Left lobe of liver (tissue), 2 donors: ENCODE measurements at places on chromosomes 5 and 9.

DNA sequence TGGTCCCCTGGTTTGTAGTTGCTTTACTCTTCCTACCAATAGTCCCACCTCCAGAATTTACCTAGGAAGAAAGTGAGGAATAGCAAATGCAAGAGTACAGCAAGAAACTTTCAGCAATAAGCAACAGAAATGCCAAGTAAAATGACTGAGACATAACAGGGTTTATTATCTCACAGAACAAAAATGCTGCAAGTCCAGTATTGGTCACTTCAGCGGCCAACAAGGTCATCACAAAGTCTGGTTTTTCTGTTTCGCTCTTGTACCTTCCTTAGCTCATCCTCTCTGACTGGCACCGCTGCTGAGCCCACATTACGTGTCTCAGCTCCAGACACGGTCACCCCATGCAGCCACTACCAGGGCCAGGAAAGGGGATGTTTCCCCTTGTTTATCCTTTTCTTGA is 82.7 kb downstream of the RFK start:
- no peak for DNase-seq

- peak; percentile 30 for DNase-seq
Observed at GRCh38 chr5:173015192-173015591, 31.6 kb downstream of the ATP6V0E1 start.

- DNase-seq = no peak
Observed at GRCh38 chr9:121750715-121751623, 99.5 kb downstream of the DAB2IP start.

DNA sequence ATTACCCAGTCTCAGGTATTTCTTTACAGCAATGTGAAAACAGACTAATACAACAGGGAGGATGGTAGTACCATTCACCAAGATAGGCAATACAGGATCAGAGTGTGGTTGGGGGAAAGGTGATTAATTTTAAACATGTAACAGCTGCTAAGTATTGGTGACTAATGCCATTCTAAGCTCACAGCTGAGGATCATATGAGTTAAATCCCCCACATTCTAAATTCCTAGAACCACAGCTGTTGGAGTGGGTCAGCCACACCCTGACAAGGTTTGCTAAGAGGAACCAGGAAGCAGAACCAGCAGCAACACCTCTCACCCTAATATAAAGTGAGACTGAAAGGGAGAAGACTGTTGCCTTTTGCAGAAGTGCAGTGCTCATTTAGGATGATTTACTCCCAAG is 24.8 kb downstream of the HSPB3 start:
- DNase-seq = no peak

- no peak for DNase-seq
Observed at GRCh38 chr5:10988622-10989021, 227.6 kb upstream of the DAP start.

- no peak for DNase-seq
Observed at GRCh38 chr9:97445119-97445701, 33.3 kb downstream of the TDRD7 start.

DNA sequence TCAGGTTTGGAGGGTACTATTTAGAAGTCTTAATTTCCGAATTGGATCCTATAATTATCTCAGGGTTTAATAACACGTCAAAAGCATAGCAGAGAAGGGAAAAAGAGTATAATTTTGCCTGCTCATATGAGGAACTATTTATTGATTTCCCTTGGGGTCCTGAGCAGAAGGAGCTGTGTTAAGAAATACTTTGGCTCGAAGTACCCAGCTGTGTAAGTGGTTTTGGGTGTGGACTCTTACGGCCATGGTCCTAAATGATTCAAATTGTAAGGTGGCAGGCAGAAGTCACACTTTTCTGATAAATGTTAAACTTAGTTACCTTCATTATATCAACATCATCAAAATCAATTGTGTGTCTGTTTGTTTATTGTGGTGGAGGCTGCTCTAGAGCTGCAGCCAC is 190.4 kb downstream of the MTRR start:
- no peak for DNase-seq

GRCh38 chr9:16515879-16516301 is 354.6 kb downstream of the BNC2 start:
- no peak for DNase-seq

DNA sequence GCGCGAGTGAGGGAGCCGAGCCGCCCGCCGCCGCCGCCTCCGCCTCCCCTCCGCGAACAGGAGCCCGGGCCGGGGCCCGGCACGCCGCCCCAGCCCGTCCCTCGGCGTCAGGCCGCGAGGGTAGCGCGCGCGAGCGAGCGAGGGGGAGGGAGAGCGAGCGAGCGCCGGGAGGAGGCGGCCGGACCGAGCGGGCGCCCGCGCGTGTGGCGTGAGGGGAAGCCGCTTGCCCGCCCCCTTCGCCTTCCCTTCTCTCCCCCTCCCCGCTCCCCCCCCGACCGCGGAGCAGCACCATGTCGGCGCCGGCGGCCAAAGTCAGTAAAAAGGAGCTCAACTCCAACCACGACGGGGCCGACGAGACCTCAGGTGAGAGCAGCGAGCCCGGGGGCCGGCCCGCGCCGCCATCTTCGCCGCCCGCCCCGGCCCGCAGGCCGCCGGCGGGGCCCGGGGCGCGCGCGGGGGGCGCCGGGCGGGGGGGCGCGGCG is 312 bp downstream of the SET start:
- no peak for DNase-seq

DNA sequence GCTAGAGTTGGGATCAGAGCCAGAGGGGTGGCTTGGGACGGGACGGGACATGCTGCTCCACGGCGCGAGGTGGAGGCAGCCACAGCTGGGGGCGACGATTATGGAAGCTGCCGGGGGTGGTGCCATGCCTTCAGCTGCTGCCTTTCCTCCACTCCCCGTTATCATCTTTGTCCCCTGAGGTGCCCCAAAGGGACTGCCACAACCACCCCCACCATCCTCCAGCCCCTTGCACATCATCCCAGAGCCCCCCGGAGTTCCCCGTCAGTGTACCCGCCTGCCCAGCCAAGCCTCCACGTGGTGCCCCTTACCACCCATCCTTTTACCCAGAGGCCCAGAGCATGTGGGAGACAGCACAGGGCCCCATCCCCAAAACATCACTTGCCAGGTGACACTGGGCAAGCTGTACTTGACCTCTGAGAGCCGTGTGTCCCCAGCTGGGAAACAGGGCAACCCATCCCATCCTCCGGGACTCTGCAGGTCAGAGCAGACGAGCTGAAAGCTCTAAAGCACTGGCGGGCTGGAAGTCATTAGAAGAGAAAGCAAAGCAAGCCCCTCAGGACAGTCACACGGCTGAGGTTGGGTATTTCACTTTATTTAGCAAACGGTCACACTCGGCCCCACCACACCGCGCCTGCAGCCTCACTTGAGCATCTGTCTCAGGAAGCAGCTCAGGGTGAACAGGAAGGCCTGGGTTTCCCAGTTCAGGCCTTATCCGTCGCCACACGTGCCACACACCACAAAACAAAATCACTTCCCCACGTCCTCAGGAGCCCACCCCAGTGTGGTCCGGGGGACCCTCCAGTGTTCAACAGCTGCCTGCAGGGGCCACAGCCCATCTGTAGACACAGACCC is 19.5 kb upstream of the MXD3 start:
- DNase-seq = no peak

DNA sequence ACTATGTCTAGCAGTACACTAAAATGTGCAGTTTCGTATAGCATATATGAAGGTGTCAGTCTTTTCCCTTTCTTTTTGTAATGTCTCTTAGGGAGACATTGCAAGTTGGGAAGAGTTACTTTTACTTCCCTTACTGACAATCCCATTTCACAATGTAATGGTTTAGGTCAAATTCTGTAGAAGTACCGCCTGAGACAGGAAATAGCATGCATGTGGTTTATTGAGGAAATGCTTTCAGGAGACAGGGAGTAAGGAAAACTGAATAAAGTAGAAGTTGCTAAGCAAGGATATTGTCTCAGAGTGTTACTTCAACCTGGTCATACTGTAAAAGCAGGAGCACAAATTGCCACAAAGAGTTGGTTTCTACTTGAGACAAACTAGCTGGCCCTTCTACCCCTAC is 32.1 kb upstream of the MSANTD3 start:
- no peak for DNase-seq

DNA sequence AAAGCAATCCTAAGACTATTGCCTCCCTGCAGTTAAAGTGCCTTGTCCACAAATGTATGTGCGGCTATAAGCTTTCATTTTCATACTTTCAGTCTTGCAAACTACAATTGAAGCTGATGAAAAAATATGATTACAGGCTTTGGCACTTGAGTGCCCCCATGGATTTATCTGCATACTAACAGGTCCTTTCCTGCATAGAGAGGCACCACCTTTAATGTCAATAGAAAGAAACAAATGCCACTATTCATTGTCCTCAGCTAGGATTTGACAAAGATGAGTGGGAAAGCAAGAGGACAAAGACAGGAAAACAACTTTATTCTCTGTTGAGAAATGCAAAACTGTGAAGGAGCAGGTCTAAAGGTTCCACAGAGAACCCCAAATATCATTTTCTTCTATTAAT is 125.7 kb upstream of the PTGER4 start:
- DNase-seq = no peak

GRCh38 chr9:115598751-115599150 is 480.8 kb upstream of the TNC start:
- no peak for DNase-seq

- DNase-seq = no peak
Observed at GRCh38 chr5:90131383-90132133, 278.0 kb downstream of the CETN3 start.

DNA sequence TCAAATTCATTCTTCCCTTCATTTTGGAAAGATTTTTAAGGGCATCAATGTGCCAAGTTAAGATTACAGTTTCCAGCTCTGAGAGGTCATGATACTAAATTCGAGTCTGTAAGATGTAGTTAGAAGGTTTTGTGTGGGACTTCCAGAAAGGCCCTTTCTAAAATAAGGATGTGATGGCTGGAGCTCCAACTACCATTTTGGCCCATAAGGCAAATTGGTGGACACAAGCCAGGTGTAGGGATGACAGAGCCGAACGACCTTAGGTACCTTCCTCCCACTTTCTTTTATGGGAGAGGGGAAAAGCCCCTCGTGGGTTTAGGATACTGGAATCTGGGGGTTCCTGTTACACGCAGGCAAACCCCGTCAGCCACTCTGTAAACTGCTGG is 54.3 kb upstream of the PTPDC1 start:
- DNase-seq = no peak

DNA sequence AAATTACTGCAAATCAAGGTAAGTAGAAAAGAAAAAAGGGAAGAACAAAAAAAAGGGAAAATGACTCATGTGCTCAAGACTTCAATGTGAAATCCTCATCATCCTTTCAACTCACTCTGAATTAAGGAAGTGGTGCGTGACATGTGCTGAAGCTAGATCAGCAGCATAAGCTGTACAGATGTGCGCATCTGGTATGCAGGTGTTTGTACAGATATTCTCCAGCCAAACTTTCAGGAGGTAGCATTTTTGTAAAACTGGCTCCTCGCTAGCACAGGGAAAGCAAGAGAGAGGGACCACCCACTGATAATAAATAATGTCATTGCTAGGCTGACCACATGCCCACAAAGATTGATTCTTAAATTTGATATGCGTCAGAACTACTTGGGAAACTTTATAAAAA is 253.9 kb upstream of the RGMB start:
- DNase-seq = no peak

GRCh38 chr9:3735251-3735650 is 209.4 kb upstream of the RFX3 start:
- no peak for DNase-seq

DNA sequence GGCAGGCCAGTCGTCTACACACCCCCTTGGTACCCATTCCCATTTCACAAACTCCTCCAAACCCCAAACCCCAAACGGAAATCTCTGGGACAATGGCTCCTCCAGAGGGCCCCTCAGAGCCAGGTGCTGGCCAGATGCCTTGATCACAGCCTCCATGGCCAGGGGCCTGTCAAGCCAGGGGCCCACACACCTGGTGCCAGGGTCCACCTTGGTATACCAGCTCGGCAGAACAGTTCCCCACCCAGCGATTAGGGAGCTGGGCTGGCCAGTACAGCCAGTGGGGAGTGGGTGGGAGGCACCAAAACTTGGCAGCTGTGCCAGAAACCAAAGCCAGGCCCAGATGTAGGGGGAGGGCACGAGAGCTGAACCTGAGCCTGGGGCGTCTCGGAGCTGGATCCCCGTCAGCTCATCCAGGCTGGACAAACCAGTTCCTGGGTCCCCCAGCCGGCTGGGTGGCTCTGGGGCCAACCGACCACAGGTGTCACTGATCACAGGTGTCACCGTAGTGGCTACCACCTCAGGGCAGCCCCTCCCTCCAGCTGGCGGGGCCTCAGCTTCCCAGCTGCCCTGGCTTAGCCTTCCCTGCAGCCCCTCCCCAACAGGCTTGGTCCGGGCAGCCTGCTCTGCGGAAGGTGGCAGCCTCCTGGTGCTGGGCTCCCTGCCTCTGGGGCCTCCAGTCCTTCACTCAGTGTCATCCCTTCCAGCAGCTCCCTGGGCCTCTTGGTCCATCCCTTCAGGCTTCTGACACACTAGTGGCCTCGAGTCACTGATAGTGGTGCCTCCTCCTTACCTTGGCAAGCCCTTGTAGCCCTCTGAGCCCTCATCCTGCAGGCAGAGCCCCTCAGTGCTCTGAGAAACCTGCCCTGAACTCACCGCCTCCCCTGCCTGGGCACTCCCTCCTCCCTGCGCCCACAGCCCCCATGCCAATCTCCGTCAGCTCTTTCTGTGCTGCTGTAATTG is 6.6 kb upstream of the RMND5B start:
- no peak for DNase-seq

GRCh38 chr5:43244823-43245565 is 53.0 kb downstream of the NIM1K start:
- DNase-seq = no peak

DNA sequence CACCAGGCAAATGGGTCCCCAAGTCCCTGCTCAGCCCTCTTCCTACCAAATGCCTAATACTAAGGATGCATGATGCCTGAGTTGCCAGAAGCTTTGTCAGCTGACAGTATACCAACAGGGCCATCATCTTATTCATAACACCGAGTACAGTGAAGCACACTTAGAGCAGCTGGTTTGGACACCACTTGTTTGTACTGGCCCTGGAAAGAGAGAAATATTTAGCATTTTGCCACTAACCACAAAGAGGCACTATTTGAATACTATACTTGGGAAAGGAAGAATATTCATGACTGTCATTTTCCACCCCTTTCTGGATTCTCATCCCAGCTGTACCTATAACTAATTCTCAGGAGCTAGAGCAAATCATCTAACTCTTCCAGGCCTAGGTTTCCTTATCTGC is 364.4 kb upstream of the KIF2A start:
- no peak for DNase-seq

DNA sequence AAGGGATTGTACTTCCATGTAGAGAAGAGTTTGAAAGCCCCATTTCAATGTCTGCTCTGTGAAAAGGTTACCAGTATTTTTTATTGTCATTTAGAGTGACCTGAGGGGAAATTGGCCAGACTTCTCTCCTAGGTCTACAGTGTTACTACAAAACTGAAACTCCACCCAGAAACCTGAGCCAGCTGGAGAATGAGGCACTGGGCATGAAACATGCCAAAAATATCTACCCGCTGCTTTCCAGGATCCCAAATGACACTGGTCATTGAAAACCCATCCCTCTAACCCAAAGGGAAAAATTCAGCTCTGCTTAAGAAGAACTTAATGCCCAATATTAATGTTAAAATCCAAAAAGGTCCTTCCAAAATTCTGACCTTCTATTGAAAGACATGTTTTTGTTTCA is 99.2 kb upstream of the TRIM32 start:
- no peak for DNase-seq

GRCh38 chr5:392431-392988 is 50.5 kb upstream of the EXOC3 start:
- no peak for DNase-seq
